Astrocyte of the spinal cord (primary cell): ENCODE measurements at places on chromosomes 3 and 15.
A peak's percentile ranks its signal among the peaks of the same experiment; 100 is the strongest.

GRCh38 chr15:63038926-63039673, 3.4 kb upstream of the TPM1 start:
- peak; percentile 57 for DNase-seq

- no peak for DNase-seq
Observed at GRCh38 chr3:174863488-174863887, 4.4 kb downstream of the NAALADL2 start.

GRCh38 chr15:64739156-64739555, 36.2 kb downstream of the RBPMS2 start:
- DNase-seq, result no peak

DNA sequence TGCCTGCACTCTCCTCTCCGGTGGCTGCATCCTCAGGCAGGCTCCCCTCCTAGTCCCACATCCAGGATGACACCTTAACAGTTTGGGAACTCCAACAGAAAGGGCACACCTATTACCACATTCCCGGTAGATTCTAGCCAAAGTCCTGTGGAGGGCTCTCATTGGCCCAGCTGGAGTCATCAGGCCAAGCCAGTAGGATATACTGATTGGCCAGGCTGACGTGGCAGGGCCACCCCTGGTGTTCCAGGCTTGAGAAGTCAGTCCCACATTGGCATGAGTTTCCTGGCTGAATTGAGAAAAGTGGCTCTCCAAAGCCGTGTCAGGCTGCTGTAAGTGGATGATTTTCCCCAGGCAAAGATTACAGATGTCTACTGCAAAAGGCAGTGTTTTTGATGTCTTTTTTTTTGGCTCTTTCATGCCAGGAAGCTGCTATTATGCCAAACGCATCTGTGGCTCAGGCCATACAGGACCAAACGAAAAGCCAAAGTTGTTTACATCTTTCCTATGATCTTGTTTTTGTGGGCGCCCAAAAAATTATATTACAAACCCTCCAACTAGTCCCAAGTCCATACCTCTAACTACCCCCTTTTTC, 6.6 kb upstream of the BLM start:
- DNase-seq, result no peak

GRCh38 chr15:43872416-43873020, 45.7 kb downstream of the WDR76 start:
- peak; percentile 79 for DNase-seq

- no peak for DNase-seq
Observed at GRCh38 chr3:132966374-132966773, 71.8 kb upstream of the TMEM108 start.

DNA sequence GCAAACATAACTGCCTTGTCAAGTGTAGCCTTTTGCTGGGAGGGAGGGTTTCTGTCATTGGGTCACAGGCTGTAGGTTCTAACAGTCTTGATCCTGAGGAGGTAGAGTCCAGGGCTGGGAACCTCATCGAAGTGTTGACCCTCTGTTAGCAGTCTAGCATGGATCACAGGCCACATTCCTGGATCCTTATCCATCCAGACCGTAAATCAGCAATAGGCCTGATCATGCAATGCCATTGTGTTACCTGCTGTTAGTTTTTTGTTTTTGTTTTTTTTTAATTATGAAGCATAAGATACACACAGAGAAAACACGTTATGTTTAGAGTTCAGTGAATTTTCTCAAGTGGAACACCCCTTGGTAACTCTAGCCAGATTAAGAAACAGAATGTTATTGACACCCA, 282.0 kb upstream of the TPM1 start:
- no peak for DNase-seq

GRCh38 chr3:28252001-28252431, 10.6 kb downstream of the CMC1 start:
- DNase-seq, result no peak

GRCh38 chr3:109480014-109480413, 142.7 kb upstream of the DPPA4 start:
- no peak for DNase-seq

- DNase-seq, result peak; percentile 93
Observed at GRCh38 chr15:60379525-60380274, 18.1 kb downstream of the ANXA2 start.

DNA sequence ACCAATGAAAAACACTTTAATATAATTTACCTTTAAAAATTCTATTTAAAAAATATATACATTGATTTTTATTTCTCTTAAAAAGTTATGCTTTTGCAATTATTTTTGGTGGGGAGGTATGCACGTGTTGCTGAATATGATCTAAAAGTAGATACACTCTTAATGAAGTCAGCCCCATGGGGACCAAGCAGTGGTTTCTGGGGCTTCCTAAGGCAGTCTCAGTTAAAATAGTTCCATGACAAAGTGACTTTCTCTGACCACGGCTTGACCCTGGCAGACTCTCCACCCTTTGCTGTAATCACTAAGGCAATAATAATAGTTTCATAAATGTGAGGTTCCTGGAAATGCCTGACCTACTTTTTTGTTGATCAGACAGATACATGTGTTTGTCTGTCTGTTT, 50.4 kb downstream of the CCR4 start:
- no peak for DNase-seq

DNA sequence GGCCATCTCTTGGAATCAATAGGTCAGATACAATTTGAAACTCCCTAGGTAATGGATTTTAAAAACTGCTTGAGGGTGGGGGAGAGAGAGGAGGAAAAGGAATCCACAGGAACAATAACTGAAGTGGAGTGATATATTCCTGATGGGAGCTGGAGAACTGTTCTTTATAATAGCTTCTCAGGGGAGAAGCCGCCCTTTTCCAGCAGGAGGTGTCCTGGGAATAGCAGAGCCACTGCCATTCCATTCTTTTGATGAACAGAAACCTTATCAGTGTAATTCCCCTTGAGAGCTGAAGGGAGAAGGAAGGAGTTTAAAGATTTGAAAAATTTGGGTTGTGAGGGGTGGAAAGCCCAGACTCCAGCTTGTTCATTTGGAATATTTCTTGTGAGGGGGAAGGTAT, 504.9 kb upstream of the DPH6 start:
- no peak for DNase-seq

DNA sequence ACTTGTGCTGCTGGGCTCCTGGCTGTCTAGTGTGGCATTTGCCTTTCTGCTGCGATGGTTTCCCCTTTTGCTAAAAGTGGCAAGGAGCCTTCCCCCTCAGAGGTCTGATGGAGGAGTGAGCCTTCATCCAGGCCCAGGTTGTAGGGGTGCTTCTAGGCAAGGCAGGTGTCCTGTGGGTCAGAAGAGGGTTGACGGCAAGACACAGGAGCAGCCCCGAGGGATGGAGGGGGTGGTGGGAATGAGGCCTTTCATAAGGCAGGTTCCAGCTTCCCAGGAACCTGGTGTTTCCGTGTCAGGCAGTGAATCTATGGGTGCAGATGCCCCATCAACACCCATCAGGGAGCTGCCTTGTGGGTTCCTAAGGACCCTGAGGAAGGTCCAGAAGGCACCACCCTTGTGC, 63.0 kb upstream of the TAMM41 start:
- no peak for DNase-seq

DNA sequence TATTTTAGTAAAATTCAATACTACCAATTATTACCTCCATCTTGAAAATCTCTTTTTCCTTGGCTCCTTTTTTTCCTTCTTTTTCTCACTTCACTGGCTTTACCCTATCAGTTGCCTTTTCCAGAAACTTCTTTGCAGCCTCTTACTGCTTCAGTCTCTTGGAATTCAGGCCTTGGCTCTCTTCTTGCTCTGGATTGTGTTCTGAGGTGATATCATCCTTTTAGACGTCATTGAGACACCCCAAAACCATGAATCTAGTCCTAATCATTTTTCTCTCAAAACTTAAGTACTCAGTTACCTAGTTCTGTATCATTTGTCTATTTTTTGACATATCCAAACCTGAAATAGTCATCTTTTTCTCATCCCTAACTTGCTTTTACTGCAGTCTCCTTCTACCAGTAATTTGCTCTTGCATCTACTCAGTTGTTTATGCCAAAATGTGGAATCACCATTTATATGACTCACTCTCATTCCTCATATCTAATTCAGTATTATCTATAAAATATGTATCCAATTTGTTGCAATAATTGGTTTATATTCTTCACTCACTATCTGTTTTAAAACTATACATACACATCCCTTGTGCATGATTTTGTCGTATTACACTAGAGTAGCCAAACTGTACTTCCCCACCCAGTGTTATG, 703.2 kb upstream of the CCDC54 start:
- DNase-seq, result no peak

- DNase-seq, result peak; percentile 38
Observed at GRCh38 chr3:150699068-150699639, 4.6 kb downstream of the ERICH6 start.

DNA sequence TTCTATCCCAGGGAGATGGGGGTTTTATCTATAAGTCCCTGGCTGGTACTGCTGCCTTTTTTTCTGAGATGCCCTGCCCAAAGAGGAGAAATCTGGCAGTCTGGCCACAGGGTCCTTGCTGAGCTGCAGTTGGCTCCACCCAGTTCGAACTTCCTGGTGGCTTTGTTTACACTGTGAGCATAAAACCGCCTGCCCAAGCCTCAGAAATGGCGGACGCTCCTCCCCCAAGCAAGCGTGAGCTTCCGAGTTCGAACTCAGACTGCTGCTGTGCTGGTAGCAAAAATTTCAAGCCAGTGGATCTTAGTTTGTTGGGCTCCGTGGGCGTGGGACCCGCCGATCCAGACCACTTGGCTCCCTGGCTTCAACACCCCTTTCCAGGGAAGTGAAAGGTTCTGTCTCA, 126.8 kb upstream of the SUCLG2 start:
- DNase-seq, result no peak
